ENCODE measurements at places on chromosomes 11 and 22. TPM values are rescaled to one million over a fixed set of nuclear protein-coding genes. Genes with fewer than 3 reads are reported as not detected.

- no peak for DNase-seq
These were observed 74.1 kb downstream of the TRIM29 start for GRCh38 chr11:120063686-120064340.

DNA sequence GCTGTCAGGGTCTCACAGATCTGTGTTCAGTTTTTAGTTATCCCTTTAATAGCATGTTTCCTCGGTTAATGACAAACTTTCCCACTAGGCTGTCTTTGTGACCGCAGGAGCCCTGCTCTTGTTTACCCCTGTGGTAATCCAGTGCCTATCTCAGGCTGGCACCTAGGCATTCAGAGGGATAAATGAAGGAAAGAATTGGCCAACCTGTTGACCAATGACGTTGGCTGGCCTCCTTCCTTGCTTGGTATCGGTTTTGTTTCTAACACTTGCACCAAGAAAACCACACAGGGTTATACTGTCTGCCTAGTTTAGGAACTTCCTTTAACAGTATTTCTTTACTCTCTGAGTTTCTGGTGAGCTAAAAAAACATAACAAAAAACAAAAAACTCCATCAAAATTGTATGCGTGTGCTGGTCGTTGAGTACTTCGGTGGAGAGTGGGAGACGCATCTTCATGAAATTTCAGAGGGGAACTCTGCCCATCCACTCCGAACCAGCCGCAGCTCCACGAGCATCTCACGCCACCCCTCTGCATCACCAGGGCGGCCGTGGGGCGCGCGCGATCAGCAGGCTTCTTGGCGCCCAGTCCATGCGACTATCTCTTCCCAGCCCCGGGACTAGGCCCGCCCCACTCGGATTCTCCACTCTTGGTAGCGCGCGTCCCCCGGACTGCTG, 563 bp upstream of the ENDOD1 start:
- DNase-seq: no peak

DNA sequence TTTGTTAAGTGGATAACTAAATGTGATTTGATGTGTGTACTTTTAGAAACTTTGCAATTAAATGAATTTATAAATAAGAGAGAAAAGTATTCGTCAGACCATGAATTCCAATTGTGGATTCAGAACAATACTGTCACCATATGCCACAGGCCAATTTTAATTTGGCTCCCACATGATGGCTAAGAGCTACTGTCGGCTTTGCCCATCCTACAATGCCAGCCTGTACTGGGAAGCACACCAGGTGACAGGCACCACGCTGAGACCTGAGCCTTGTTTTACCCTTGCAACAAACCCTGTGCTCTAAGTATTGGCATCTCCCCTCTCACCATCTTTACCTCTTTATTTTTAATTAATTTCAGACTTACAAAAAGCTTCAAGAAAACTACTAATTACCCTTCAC, 14.0 kb downstream of the RAB30 start:
- DNase-seq: no peak

DNA sequence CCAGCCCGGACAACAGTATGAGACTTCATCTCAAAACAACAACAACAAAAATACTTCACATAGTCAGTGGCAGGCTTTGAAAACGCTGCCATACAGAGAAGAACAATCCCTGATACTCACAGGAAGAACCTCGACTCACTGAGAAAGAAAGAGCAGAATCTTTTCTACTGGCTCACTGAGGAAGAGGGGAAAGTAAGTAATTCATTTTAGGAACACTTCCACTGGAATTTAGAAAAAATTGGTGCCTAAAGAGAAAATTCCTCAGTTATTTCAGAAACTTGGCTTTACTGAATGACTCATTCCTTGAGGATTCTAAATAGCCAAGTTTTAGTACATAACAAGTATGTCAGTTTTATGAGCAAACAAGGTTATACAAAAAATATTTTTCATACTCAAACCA, 12.3 kb downstream of the NARS2 start:
- DNase-seq: no peak

DNA sequence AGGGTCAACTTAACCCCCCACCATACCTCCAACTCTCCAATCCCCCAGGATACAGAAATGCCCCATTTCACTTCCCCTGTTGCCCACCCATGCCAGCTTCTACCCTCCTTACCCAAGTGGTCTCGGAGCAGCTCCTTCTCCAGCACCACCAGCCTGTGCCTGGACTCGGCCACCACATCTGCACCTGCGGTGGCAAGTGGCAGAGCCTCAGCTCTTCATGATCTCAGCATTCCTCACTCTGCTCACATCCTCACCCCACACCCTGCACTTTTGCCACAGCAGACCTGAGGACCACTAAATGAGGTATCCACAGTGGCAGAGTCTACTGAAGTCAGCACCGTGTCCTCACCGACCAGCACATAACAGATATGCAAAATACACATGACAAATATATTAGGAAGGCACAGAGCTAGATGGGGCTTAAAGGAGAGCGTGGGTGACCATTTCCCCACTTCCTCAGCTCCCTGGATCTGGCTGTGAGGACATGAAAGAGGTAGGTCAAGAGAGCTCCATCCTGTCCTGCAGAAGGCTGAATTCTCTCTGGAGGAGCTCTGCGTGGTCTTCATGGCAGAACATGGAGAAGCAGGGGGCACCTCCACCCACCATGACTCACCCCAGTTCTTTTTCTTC, 9.7 kb downstream of the NHERF4 start:
- DNase-seq: no peak

GRCh38 chr11:85821636-85822035, 10.7 kb upstream of the SYTL2 start:
- no peak for DNase-seq

GRCh38 chr11:126892756-126893155, 107.8 kb downstream of the KIRREL3 start:
- no peak for DNase-seq

DNA sequence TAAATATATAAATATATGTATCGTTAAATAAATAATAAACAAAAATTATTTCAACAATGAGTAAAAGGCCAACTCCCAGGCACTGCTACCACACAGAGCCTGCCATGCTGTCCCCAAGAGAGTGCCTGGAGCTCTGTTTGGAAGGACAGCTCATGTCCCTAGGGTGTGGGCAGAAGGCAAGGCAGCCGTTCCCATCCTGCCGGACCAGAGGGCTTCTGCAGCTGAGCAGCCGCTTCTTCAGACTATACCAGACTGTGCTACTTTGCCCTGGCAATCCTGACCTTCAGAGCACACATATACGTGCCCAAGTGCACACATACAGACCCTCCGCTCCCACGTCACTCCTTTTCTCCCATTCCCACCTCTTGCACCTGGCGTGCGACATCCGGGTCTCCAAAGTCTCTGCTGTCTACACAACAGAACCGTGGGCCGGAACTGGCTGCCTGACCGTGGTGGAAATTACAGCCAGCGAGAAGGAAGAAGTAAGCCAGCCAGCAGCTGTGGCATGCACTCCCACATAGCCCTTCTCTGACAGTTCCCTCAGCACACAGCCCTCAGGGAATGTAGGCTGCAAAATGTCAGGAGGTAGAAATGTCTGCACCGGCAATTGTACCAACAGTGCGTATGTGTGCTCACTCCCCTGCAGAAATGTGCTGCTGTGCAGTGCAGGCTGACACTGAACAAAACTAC, 24.0 kb downstream of the PAX6 start:
- no peak for DNase-seq

The ZNHIT2 gene
- 14.0 TPM for total RNA-seq

The OR8A1 gene
- not detected for total RNA-seq

The SLC22A12 gene
- 5.3 TPM for total RNA-seq

All from kidney (tissue), 22 donors.